Endodermal cell (in vitro differentiated cells): ENCODE measurements at places on chromosomes 7 and 10. TPM values are rescaled to one million over a fixed set of nuclear protein-coding genes. Genes with fewer than 3 reads are reported as not detected.

GRCh38 chr7:142301923-142302550 lies 44.2 kb upstream of the PRSS58 start:
- no peak for DNase-seq

DNA sequence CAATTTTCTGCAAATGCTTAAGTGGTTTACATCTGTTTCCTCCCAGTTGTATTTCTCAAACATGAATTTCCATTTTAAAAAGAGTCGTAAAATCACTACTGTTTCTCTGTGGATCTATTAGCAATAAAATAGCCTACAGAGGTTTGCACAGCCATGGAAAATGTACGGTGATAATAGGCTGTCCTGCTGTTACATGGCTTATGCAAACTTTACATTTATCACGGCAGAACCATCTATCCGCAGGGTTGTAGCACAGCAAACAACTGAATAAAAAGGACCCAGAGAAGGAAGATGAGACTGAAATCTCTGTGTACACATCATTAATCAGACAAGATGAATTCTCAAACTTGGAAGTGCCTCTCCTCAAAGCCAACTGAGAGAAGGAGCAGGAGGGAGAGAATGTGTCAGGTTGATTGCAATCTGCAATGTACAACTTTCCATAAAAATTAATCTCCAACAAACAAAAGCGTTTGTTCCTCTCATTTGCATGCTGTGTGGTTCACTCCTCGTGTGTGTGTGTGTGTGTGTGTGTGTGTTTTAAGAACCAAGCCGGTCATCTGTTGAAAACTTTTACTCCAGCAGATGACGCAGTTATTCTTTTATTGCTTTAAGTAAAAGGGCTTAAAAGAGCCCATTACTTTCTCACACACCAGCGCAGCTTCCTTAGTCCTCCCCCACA lies 279.3 kb downstream of the SKAP2 start:
- DNase-seq, result no peak

DNA sequence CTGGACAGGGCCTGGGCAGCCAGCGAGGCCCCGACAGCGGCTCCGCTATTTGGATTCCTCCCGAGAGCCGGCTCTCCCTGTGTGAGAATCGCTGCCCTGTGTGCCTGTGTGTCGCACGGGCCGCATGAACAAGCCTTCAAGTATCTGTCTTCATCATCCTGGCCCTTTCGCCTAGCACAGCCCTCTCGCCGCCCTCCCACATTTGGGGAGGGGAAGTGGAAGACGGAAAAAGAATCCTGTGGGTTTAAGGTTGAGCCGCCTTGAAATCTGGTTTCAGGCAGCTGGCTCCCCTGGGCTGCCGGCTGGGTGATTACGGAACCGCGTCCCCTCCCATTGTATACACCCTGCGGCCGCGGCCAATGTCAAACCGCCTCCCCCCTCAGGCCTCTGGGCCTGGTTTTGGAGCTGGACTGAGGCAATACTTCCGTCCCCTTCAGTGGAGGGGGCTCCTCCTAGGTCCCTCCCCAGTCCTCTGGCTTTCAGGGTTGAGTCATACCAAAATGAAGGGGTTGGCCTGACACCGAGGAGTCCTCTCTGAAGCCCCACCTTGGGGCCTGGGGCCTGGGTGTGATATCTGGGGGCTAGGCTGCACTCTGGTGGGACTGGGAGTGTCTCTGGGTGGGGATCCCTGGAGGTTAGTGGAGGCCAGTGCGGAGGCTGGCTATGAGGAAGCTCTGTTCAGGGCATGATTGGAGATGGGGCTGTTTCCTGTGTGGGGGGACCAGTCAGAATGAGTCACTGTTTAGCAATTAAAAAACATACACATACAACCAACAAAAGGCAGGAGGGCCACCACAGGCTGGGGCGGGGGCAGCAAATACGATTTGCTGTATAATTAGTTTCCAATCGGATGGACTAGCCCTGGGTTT lies 1.7 kb downstream of the TRIM8 start:
- peak; percentile 79 for DNase-seq

Gene OR6B1
- total RNA-seq, result not detected in 2 replicates

Gene PPP1R17
- not detected in 3 replicates for total RNA-seq

DNA sequence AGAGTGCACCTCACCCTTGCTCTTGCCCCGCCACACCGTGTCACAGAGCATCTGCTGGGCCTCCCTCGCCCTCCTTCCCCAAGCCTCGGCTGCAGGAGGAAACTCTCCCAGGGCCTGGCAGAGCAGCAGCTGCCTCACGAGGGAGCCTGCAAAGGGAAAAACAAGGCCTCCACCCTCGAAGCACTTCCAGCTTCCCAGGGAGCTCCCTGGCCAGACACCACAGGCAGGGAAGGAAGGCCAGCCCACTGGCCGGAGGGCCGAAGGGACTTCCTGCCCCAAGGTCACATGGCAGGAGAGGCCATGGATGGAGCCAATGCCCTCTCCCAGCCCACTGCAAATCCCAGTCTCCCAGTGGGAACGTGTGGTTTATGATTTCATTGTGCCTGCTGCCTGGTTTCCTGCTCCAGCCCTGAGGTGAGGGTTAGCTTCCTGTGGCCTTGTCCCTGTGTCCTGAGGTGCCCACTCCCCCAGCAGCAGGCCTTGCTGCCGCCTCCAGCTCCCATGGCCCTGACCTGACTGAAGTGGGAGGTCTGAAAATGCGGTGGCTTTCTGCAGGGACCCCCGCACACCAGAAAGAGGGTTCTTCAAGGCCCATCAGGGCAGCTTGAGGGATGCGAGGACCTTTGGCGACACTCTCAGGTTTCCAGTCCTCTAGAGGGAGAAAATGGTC lies 100.5 kb upstream of the PPIF start:
- no peak for DNase-seq
